CD4-positive, CD25-positive, alpha-beta regulatory T cell (primary cell): ENCODE measurements at places on chromosomes 12 and 14. TPM values are rescaled to one million over a fixed set of nuclear protein-coding genes. Genes with fewer than 3 reads are reported as not detected.

Gene CCDC177
- not detected for polyA plus RNA-seq

DNA sequence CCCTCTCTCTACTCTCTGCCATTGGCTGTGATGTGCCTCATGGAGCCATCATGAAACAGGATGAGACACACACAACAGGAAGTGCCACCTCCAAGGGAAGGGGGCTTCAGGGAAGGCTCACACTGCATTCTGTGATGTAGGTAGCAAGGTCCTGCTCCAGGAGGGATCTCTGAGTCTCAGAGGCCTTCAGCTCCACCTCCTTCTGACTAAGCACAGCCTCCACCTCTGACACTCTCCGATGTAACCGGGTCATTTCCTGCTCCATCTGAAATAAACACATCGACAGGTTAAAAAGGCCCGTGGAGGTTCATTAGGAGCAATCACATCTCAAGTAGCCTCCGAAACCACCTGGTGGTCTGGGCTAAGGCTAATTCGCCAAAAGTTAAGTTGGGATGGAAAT lies 93.3 kb downstream of the CIT start:
- no peak for DNase-seq

DNA sequence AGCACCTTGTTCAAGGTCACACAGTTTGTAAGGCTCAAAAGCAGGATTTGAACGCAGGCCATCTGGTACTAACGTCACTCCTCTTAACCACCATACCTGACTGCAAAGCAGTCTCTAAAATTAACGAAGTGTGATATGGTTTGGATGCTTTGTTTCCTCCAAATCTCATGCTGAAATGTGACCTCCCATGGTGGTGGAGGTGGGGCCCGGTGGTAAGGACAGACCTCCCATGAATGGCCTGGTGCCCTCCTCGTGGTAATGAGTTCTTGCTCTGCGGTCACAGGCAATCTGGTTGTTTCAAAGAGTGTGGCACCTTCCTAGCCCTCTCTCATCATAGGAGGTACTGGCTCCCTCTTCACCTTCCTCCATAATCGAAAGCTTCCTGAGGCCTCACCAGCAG lies 102.2 kb upstream of the BCL2L14 start:
- no peak for DNase-seq

DNA sequence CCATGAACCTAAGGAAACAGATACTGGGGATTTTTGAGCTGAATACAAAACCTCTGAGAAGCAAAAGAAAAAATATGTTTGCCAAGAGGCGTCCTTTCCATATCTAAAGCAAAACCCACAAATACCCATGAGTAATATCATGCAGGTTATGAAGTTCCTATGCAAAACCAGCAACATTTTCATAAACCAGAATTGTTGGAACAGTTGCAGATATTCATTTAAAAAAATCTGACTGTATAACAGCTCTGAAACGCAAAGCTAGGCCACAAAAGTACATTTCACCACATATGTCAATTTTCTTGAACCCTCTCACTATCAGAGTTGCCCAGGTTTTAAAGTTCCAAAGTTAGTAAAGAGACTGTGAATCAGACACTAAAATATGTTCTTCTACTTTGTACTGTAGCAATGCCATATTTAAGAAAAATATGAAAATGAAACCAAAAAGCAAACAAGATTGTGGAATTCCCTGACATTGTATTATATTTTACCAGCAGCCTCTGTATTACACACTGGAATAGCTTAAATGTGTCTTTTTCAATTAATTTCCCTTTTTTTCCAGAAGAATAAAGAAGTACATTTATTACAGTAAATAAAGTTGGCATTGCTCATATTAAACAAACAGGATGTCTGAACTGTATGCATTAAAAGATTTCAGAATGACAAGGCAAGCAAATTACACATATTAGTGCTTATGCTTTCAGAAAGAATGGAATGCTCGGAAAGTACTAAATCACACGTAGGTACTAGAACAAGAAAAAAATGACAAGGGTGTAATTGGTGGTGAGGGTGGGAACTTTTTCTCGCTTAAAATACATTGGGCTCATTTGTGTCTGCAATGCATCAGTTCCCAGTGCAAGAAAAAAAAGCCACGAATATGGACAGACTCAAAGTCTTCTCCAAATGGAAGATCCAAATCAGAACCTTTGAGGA lies 33.6 kb upstream of the HIF1A start:
- peak; percentile 12 for DNase-seq

GRCh38 chr12:112327209-112327938 lies 54.9 kb downstream of the HECTD4 start:
- no peak for DNase-seq

DNA sequence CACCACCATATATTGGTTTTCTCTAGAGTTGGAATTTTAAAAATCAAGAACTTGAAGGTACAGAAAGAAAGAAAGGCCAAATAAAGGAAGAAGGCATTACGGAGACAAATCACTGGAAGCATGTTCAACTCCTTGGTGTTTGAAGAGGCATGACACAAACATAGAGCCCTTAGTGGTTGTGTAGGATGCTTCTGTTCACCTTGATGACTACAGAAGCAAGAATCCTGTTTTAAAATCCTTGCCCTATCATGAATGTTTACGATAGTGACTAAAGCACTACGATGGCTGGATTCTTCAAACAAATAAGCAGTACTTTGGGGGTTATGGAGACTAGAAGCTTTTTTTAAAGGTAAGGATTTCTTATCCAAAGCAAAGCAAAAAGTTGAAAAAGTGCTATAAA lies 10.3 kb upstream of the ISM2 start:
- DNase-seq: no peak

DNA sequence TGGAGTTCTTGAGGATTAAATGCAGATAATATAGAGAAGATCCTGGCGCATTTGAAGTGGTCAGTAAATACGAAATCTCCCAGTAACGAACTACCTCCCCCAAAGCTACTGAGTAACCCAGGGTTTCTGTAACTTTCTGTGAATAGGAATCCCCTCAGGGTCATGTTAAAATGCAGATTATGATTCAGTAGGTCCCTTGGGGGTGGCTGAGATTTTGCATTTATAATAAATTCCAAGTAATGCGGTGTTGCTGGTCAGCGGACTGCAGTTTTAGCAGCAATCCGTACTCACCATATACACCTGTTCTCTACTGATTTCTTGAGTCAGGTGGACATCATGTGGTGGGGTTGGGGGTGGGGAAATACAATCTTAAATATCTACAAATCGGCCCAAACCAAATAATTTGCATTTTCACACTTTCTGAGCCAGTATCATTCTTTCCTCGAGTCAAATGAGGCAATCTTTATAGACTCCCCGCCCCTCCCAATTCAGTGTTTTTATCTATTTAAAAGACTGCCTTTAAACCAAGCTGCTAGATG lies 868 bp downstream of the SPATA7 start:
- DNase-seq: no peak
